ENCODE measurements at places on chromosomes 5 and 9.

DNA sequence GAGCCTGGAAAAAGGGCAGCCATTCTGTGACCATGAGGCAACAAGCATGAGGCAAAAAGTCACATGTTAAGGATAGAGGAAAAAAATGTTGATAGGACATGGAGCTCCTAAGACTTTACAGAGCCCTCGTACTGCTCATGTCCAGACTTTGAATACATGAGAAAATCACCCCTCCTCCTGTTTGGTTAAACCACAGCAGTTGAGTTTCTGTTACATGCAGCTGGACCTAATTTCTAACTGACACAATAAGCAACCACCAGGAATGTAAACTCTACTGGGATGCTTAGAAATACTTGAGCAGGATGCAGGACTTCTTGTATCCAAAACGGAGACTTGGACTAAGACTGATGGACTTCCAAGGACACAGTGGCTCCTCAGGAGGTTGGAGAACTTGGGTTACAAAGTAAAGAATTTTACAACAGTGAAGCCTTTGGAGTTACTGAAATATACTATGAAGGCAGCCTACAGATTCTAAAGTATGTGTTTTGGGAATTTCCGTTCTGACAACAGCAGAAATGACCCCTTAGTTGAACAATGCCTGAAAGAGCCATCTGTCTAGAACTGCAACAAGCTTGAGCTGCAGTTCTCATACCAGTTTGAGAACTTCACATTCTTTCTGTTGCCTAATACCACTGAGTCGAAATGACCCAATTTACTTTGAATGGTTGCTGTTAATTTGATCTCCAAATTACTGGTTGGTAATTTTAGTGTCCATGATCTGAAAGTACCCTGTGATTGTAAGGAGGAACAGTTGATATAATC, 268.9 kb downstream of the PIK3R1 start:
- DNase-seq = no peak

DNA sequence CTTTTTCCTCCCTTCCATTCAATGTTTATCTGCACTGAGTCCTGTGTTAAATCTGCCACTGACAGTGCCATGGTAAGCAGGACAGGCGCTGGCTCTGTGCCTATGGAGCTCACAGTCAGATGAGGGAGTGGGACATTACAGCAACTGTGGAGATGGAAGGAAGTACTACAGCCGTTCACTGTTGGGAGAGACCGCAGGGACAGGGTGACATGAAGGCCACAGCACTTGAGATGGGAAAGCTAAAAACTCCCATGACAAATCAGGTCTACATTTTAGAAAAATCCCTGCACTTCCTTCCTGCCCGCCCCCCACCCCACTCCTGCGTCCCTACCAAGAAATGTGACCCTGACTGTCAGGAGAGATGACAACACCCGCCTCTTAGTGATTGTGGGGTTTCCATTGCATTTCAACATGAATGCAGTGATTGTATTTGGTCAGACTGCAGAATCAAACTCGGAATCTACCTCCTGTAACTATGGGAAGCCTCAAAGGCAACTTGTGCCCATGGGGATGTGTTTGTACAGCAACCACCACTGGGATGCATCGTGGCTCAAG, 56.4 kb downstream of the GTF3C4 start:
- no peak for DNase-seq

GRCh38 chr9:75941066-75941465, 50.6 kb downstream of the PCSK5 start:
- no peak for DNase-seq

DNA sequence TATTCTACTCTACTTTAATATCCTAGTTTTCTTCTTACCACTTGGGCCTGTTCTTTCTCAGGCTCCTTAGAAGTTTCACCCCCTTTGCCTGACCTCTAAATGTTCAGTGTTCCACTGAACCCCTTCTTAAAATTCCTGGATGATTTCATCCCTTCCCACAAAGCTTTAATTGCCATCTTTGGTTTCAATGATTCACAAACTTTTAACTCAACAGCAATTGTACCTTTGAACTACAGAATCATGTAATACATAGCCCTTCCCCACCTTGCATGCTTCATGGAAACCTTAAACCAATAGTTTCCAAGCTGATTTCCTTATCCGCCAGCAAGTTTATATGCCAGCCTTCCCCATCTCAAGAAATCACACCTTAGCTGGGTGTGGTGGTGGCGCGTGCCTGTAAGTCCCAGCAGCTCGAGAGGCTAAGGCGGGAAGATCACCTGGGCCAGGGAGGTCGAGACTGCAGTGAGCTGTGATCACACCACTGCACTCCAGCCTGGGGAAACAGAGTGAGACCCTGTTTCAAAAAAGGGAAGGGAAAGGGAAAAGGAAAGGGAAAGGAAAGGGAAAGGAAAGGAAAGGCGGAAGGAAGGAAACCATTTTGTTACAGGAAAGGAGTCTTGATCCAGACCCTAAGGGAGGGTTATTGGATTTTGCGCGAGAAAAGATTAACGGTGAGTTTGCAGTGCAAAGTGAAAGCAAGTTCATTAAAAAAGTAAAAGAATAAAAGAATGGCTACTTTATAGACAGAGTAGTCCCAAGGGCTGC, 1023.7 kb upstream of the DMAC1 start:
- DNase-seq = no peak

DNA sequence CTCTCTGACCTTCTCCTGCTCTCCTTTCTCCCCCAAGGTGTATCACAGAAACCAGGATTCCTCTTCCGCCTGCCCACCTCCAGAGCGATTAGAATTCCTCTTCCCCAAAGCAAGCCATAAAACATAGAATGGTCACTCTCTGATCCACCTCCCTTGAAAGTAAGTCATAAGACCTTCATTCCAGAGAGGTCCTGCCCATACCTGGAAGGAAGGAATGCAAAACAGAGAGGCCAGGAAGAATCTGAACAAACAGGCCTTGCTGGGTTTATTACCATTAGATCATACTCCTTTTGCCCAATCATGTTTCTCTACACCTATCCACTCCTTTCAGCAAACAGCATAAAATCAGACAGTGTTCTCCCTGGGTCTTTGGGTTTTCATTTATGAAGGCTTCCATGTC, 21.0 kb downstream of the CDKL3 start:
- no peak for DNase-seq

All from putamen (tissue), 1 donor.